Stimulated activated CD8-positive, alpha-beta memory T cell treated with anti-CD3 and anti-CD28 coated beads, Interleukin-2, amount 100 ng/mL, for 48 hours (primary cell): ENCODE measurements at places on chromosomes 1 and 21.

DNA sequence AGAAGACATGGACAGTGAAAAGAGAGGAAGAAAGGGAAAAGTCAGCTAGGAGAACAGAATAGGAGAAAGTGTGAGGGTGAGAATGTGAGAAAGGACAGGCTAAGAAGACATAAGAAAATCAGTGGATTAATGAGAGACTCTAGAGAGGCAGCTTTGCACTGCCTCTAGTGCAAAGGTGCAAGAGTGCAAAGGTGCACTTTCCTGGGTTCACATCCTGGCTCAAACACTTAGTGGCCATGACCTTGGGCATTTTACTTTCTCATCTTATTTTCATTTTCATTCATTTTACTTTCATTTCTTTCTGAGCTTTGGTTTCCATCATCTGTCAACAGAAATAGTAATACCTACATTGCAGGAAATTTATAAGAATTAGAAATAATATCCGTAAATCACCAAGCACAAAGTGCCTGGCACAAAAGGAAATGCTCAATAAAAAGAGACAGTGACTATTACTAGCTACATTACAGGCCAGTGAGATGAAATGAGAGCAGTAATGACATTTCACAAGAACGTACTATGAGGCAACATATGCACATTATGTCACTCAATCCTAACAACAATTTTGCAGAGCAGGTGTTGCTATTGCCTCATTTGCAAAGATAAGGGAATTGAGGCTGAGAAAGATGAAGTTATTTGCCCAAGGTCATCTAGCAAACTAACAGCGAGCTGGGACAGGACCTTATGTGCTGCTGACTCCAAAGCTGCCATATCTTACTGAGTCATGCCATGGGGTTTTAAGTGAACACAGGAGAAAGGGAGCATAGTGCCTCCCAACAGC is 107.0 kb upstream of the TLR5 start:
- no peak for DNase-seq

DNA sequence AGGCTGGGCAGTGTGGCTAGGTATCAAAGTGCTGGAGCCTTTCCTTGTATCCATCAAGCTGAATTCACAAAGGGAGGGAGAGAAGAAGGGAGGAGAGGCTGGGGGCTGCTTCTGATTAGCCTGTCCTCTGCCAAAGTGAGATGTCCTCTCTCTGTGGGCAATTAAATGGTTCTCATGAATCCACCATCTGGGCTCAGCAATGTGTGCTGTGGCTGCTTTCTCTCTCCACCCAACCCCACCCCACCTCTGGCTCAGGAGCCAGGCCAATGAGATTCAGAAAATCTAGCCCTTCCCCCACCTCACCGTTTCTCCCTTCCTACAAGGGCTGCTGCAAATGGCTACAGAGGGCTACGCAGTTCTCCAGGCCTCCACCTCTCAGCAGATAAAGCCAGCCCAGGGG is 154.6 kb downstream of the TENT5C start:
- no peak for DNase-seq

- no peak for DNase-seq
Observed at GRCh38 chr1:193418745-193419058, 232.3 kb upstream of the B3GALT2 start.

- no peak for DNase-seq
Observed at GRCh38 chr1:64378826-64379225, 91.1 kb upstream of the CACHD1 start.

- DNase-seq: no peak
Observed at GRCh38 chr21:34266351-34266750, 97.5 kb upstream of the KCNE2 start.

DNA sequence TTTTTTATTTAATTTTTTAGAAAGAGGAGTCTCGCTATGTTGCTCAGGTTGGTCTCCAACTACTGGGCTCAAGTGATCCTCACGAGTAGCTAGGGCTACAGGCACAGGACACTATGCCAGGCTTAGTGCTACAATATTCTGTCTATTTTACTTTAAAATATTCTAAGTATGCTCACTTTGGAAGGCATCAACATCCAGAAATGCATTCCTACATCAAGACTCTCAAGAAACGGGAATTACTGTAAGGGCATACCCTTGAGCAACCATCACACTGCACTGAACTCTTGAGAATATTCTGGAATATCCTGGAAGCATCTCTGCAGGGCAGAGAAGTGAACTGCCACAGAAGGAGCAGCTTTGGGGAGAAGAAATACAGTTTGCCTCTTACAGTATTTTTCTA is 565 bp upstream of the DMRTB1 start:
- DNase-seq: no peak

GRCh38 chr1:109850827-109851226 is 59.8 kb upstream of the CSF1 start:
- no peak for DNase-seq

- DNase-seq: no peak
Observed at GRCh38 chr1:8422510-8423268, 104.8 kb downstream of the SLC45A1 start.

GRCh38 chr1:103109311-103109920 is 1.1 kb upstream of the COL11A1 start:
- no peak for DNase-seq

GRCh38 chr1:110216844-110217444 is 6.8 kb downstream of the KCNC4 start:
- no peak for DNase-seq

DNA sequence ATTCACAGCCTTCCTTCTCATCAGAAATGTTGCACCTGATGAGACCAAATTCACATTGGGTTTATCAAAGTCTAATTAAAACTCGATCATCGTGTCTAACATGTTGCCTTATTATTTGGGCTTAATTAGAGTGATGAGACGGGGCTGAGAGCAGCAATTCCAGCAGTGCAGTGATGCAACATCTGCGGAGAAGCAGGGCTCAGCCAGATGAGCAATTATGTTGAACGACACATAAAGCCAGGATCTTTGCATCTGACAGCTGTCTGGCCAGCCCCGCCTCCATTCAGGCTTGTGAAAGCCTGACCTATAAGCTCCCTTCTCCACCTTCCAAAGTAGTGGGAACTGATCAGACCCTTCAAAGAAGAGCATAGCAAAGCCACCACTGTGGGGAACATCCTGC is 109.8 kb downstream of the C1orf94 start:
- no peak for DNase-seq
